GM23338 (cell line): ENCODE measurements at places on chromosomes 2 and 18. TPM values are rescaled to one million over a fixed set of nuclear protein-coding genes. Genes with fewer than 3 reads are reported as not detected.

Gene SATB2
- total RNA-seq = 5.7 and 6.0 TPM in 2 replicates

Gene TCF23
- total RNA-seq = 0.07 TPM in 1 of 2 replicates, not detected in the other

Gene UGT1A3
- total RNA-seq = not detected in 2 replicates

Gene ARHGEF4
- total RNA-seq = 11.8 and 16.6 TPM in 2 replicates

Gene RPL37A
- 879 and 1,118 TPM in 2 replicates for total RNA-seq

Gene UGT1A5
- not detected in 2 replicates for total RNA-seq

Gene LRATD1
- total RNA-seq = 3.5 and 5.7 TPM in 2 replicates

Gene FSHR
- total RNA-seq = not detected in 2 replicates

Gene FRZB
- 0.52 and 1.0 TPM in 2 replicates for total RNA-seq

Gene CCDC121
- total RNA-seq = 1.7 and 1.9 TPM in 2 replicates

Gene TFCP2L1
- 4.5 and 6.4 TPM in 2 replicates for total RNA-seq

Gene RBBP8
- 49.2 and 53.3 TPM in 2 replicates for total RNA-seq

Gene TRIM54
- 3.3 and 4.5 TPM in 2 replicates for total RNA-seq

Gene ZNF2
- total RNA-seq = 2.5 and 3.4 TPM in 2 replicates

Gene CDCA7
- total RNA-seq = 84.3 and 95.5 TPM in 2 replicates

Gene RAD51AP2
- total RNA-seq = 0.38 TPM in 1 of 2 replicates, not detected in the other

Gene GALNT3
- total RNA-seq = 17.1 and 38.1 TPM in 2 replicates

Gene SCN2A
- total RNA-seq = 0.52 and 0.82 TPM in 2 replicates

Gene SNED1
- 1.1 and 2.8 TPM in 2 replicates for total RNA-seq

Gene KCNG3
- 33.8 and 36.2 TPM in 2 replicates for total RNA-seq

Gene IL1RL2
- not detected in 2 replicates for total RNA-seq

Gene TRAF3IP1
- total RNA-seq = 12.2 and 12.5 TPM in 2 replicates

Gene MSH6
- total RNA-seq = 205 and 311 TPM in 2 replicates

Gene CD302
- 1.9 and 2.4 TPM in 2 replicates for total RNA-seq

Gene REG1B
- not detected in 2 replicates for total RNA-seq
